Naive B cell (primary cell): ENCODE measurements at places on chromosomes 6 and 20.
A peak's percentile ranks its signal among the peaks of the same experiment; 100 is the strongest.

- no peak for DNase-seq
Measured at GRCh38 chr6:39322306-39322850, at the start of gene KCNK16. KCNK16 (minus strand) TSS chr6:39322702; CDS start chr6:39322540, 162 bp downstream.

GRCh38 chr6:125808060-125808459 lies 17.3 kb downstream of the NCOA7 start:
- no peak for DNase-seq

DNA sequence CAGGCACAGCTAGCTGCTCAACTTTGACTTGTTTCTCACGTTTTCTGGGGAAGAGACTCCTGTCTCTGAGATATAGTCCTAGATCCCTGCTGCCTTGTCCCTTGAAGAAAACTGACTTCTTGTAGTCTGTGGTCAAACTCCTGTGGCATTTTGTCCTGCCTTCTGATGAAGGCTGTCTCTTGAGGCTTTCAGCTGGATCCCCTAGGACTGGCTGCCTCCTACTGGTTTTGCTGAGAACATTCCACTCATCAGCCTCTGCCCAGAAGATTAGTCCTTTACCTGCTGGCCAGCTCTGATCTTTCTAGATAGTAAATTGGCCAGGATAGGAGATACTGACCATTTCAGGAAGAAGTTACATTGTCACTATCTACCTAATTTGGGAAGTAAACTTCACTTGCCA lies 71.9 kb upstream of the CNR1 start:
- DNase-seq, result peak; percentile 55

GRCh38 chr6:121619013-121619412 lies 183.6 kb downstream of the GJA1 start:
- no peak for DNase-seq

DNA sequence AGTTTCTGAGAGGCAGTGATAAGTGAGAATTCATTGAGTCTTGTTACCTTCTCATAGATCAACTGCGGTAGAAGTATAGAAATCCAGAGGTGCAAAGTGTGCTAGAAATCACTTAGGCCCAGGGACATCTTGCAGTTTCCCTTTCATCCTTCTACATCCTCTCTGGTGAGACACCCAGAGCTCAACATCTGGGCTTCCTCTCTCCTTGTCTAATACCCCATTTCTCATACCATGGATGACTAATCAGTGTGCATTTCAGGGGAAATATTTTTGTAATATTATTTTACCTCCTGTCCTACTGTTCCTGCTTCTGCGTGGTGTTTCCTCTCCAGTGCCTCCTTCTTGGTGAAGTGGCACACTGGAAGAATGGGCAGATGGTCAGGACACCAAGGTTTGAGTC lies 322.4 kb downstream of the TFAP2B start:
- no peak for DNase-seq

DNA sequence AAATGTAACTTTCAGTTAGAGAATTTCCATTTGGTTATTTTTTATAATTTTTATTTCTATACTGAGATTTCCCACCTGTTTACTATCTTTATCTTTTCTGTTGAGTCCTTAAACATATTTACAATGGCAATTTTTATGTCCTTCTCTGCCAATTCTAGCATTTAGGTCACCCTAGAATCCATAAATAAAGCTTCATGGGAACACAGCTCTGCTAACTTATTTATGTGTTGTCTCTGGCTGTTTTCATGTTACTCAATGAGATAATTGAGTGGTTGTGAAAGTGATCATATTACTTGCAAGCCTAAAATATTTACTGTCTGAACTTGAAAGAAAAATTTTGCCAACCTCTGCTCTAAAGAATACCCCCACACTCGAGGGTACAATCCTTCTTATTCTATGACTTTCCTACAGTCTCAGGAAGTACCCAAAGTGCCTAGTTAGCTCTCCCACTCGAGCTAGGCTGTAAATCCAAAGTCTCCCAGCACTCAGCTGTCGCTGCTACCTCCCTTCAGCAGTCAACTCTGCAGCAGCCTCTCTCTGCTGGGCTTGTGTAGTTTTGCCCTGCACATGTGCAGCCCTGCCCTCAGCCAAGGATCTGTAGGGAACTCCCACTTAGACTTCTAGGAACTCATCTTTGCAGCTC lies 53.5 kb upstream of the GCLC start:
- no peak for DNase-seq

DNA sequence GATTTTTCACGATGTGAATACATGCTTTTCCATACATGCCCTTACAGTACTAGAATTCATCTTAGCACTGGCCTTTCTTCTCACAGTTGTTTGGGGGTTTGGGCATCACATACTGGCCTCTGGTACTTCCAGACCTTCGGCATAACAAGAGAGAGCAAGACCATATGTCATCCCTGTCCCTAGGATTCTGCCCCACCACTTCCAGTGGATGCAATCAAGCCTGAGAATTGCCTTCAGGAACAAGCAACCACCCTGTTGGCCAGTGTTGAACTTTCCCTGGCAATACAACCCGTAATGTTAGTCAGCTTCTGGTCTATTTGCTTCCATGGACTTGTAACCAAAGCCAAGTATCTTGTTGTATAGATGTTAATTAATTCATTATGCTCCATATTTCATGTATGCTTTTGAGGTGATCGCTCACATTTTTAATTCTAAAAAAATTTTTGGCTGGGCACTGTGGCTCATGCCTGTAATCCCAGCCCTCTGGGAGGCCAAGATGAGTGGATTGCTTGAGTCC lies 15.4 kb upstream of the SLPI start:
- no peak for DNase-seq

DNA sequence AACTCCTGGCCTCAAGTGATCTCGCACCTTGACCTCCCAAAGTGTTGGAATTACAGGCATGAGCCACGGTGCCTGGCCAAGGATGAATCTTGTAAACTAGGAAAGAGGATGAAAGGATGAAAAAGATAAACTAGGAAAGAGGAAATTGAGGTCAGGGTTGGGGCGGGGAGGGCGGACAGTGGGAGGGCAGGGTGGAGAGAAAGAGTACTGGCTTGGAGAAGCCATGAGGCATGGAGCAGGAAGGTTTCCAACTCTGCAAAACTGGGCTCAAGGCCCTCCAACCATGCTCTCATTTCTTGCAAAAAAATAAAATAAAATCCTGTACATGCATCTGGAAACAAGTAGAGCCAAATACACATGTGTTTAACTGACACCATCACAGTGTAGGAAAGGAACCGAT lies 256.6 kb upstream of the SGK1 start:
- DNase-seq, result no peak

DNA sequence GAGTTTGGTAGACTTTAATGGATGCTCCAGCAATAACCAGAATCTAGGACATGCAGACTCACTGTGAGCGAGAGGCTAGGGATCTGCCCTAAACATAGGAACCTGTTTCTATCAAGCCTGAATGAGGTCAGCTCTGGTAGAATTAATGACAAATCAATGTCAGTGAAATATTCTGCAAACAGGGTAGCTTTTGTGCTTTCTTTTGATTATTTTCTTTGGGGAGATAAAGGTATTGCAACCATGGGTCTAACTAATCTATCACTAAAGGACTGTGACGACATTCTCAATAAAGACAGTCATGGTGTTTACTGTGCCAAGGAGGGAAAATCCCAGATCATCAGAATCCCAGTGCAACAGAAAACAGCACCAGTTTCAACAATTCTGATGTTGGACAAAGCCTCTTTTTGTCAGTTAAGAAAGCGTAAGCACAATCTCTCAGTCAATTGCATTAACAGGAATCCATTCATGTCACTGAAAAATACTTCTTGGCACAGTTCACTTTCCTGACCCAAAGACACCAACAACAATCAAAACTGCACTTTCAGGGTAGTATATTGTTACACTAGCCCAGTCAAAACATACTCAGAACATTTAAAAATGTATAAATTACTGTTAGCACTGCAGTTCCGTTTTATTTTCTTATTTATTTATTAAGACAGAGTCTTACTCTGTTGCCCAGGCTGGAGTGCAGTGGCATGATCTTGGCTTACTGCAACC lies 36.8 kb upstream of the SMIM29 start:
- DNase-seq, result no peak

DNA sequence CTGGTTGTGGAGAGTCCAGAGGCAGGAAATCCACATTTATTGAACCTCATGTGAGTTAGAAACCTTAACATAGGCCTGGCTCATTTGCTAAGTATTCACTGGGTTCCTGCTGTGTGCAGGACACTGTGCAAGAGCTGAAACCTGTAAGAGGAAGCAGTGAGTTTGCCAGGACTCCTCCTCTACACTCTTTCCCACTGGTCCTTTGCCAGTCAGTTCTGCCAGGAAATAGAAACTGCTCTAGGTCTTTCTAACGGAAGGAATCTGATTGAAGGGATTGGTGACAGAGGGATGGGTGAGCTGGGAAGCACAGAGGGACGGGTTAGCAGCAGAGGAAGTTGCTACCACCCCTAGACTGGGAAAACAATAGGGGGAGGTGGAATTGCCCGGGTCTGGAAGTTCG lies 234.2 kb upstream of the ECI2 start:
- no peak for DNase-seq

DNA sequence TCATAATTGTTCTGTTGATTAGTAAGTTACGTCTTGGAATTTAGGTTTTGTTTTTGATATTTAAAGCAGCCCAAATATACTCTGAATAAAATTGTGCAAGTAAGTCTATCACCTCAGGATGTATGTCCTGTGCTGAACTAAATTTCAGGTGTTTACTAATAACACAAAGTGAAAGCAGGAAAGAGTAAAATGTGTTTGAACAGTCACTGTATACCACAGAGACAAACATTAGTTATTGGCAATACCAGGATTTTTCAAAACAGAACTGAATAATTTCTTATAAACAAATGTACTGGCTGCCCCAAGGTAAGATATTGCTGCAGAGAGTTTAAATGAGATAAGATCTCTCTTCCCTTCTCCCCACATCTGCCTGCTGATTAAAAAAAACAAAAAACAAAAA lies 404.7 kb upstream of the RUNX2 start:
- no peak for DNase-seq

- no peak for DNase-seq
Measured at GRCh38 chr20:34402461-34402860, 39.4 kb downstream of the ITCH start.

DNA sequence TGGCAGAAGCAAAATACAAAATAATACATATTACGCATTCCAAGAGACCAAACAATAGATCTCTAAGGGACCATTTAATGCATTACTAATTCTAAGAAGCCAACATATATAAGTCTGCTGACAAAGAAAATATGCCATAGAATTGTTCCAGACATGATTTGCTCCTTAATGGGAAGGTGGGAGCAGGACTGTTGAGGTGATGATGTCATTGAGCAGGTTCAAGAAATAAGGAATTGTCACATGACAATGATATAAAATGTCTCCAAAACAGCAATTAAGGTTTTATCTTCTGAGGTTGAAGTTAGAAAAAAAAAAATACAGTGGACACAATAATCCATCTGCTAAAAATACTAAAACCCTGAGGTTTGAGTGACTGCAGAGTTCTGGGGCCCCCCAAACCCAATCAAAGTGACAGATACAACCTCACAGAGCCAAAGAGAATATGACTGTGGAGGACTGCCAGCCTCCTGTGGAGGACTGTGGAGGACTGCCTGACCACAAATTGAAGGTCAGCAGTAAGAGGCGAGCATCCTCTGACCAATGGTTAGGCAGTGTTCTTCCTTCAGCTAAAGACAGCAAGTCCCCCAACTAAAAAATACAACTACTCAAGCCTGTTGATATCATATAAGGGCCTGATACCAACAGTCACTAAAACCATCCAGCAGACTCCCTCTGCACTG lies 39.0 kb downstream of the TOMM6 start:
- DNase-seq, result no peak

- DNase-seq, result no peak
Measured at GRCh38 chr20:9583151-9583550, 68.8 kb downstream of the LAMP5 start.

DNA sequence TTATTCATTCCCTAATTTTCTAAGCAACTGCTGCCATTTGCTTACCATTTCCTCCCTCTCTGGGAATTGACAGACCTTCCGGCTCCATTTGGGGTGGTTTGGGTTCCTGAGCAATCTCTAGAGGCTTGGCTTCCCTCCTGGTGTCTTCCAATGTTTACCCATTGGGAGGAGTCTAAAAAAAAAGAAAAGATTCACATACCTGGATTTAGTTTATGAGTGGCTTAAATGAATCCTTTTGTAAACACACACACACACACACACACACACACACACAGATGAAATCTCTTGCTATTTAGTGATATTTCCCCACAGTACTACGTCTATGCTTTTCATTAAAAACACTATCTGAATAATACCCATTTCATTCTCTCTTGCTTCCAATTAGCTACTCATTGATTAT lies 48.3 kb upstream of the TRAF3IP2 start:
- no peak for DNase-seq

- no peak for DNase-seq
Measured at GRCh38 chr6:74213995-74214394, 518.0 kb downstream of the CD109 start.
